ENCODE measurements at places on chromosomes 3 and 15.

DNA sequence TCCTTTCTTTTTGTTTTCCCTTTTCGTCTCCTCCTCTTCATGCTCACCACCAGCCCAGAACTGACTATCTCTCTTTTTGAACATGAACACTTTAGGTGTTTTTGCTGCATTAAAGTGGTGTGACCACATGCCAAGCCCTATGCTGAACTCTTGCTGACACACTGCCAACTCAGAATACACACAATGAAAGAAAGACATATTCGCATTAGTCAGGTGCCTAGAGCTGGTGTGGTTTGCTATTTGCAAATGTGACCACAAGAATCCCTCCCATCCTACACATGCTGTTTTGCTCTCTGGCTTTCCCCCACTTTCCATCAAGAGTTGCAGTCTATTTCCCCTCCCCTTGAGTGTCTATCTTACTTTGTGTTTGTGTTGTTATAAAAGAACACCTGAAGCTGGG is 967.8 kb upstream of the CFAP20DC start:
- no peaks in the 10 kb centered on the region for H3K27me3 ChIP-seq
- H3K4me1 ChIP-seq: no peaks in the 10 kb centered on the region
- no peak overlapping the region for H3K27ac ChIP-seq

DNA sequence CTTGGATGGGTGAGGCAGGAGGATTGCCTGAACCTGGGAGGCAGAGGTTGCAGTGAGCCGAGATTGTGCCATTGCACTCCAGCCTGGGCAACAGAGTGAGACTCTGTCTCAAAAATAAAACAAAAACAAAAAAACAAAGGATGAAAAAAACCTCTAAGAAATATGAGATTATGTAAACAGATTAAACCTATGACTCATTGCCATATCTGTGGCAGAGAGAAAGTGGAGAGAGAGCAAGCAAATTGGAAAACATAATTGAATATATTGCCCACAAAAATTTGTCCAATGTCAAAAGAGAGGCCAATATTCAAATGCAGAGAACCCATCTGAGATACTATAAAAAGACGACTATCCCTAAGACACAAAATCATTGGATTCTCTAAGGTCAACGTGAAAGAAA is 1106.0 kb downstream of the OTOL1 start:
- H3K36me3 ChIP-seq: no peaks in the 10 kb centered on the region
- no peak for DNase-seq
- no peaks in the 10 kb centered on the region for H3K27me3 ChIP-seq
- H3K4me1 ChIP-seq: peaks cover 7% of the 10 kb centered on the region
- no peak overlapping the region for H3K4me3 ChIP-seq

- H3K4me1 ChIP-seq: no peaks in the 10 kb centered on the region
- H3K36me3 ChIP-seq: no peaks in the 10 kb centered on the region
- no peak overlapping the region for H3K4me3 ChIP-seq
- H3K27ac ChIP-seq: no peak overlapping the region
- H3K27me3 ChIP-seq: no peaks in the 10 kb centered on the region
Observed at GRCh38 chr3:34783876-34784275, 855.4 kb upstream of the ARPP21 start.

DNA sequence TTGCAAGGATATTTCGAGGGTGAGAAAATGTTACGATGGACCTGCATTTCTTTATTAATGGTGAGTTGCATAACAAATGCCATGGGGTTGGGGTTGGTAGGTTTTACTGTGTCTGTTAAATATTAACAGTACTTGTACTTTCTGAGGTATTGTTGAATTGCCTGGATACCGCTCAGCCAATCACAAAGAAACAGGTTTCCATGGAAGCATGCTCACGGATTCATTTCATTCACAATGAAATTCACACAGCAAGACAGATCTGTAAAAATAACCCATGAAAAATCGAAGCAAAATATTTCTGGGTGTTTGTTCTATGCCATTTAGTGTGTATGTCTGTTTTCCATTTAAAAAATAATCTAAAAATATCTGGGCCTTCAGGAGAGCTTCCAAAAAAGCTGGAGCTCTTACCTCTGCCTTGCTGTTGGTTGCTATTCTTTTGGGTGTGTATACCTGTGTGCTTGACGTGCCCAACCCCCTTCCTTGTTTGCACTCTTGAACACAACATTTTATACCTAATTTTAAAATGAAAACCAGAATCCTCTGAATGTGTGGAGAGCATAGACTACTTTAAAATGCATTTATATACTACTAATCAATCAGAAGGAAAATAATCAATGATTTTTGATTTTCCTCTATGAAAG is 479.8 kb upstream of the TBL1XR1 start:
- H3K27me3 ChIP-seq: no peaks in the 10 kb centered on the region
- H3K36me3 ChIP-seq: no peaks in the 10 kb centered on the region
- DNase-seq: no peak
- H3K4me1 ChIP-seq: no peaks in the 10 kb centered on the region
- H3K27ac ChIP-seq: no peak overlapping the region

- no peak for DNase-seq
- no peak overlapping the region for H3K27ac ChIP-seq
- no peaks in the 10 kb centered on the region for H3K36me3 ChIP-seq
- peaks cover 26% of the 10 kb centered on the region for H3K4me1 ChIP-seq
Observed at GRCh38 chr15:57327985-57328471, 48.3 kb upstream of the CGNL1 start.

GRCh38 chr3:107987036-107987939 is 103.5 kb downstream of the CD47 start:
- H3K27me3 ChIP-seq: no peaks in the 10 kb centered on the region
- no peaks in the 10 kb centered on the region for H3K4me1 ChIP-seq
- no peak overlapping the region for H3K27ac ChIP-seq
- H3K4me3 ChIP-seq: no peak overlapping the region

- no peak for DNase-seq
- H3K4me3 ChIP-seq: no peak overlapping the region
- H3K27ac ChIP-seq: no peak overlapping the region
- H3K27me3 ChIP-seq: no peaks in the 10 kb centered on the region
- H3K4me1 ChIP-seq: no peaks in the 10 kb centered on the region
Observed at GRCh38 chr3:24945563-24945962, 450.9 kb upstream of the THRB start.

DNA sequence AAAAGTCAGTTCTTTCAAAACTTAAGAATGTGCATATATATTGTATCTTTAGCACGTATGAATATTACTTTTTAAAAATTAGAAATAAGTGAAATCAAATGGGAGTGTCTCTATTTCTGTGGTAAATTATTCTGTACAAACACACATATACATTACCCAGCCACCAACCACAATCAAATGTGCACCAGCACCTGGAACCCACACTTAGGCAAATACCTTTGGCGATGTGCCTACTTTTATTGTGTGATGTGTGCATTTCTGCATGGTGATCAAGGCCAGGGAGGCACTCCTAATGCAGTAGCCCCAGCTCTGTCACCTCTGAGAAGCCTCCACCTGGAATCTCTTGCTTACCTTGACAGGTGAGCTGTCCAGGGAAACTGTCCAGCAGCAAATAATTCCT is 76.9 kb downstream of the PIK3R4 start:
- no peak overlapping the region for H3K4me3 ChIP-seq
- H3K27me3 ChIP-seq: no peaks in the 10 kb centered on the region
- DNase-seq: no peak
- no peak overlapping the region for H3K27ac ChIP-seq
- peaks cover 10% of the 10 kb centered on the region for H3K36me3 ChIP-seq

GRCh38 chr3:52779011-52779836 is 1.8 kb downstream of the ITIH1 start:
- peaks cover 78% of the 10 kb centered on the region for H3K4me1 ChIP-seq
- no peaks in the 10 kb centered on the region for H3K27me3 ChIP-seq
- no peaks in the 10 kb centered on the region for H3K36me3 ChIP-seq

- H3K36me3 ChIP-seq: no peaks in the 10 kb centered on the region
- DNase-seq: no peak
- no peaks in the 10 kb centered on the region for H3K27me3 ChIP-seq
- H3K27ac ChIP-seq: no peak overlapping the region
- H3K4me3 ChIP-seq: no peak overlapping the region
Observed at GRCh38 chr3:187919048-187919447, 173.8 kb upstream of the BCL6 start.

- DNase-seq: no peak
- H3K4me3 ChIP-seq: no peak overlapping the region
- no peaks in the 10 kb centered on the region for H3K4me1 ChIP-seq
- no peak overlapping the region for H3K27ac ChIP-seq
- H3K27me3 ChIP-seq: no peaks in the 10 kb centered on the region
Observed at GRCh38 chr3:193391902-193392301, 13.3 kb upstream of the ATP13A5 start.

DNA sequence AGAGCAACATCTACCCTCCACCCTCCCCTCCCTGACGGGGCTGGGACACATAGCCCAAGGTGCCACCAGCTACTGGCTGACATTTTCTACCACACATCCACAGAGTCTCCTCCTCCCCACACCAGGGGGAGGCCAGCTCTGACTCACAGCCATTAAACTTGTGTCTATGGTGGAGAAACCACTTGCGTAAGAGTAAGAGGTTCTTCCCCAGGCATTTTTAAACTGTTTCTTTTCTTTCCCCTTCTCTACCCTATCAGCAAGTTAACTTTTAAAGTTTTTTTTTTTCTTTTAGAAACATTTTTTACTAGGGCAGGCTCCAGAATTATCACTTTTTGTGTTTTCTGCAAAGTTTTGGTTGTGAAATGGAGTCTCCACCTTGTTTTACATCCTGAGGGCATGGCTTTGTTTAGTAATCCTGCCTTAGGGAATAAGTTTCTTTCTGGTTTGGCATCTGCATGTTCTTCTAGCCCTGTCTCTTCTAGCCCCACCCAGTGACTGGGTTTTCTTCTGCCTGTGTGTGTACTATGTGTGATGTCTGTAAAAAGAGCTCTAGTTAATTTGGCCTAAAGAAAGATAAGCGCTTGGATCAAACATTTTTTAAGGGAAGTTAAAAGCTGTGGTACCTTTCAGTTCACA is 148.8 kb upstream of the GADL1 start:
- no peaks in the 10 kb centered on the region for H3K36me3 ChIP-seq
- DNase-seq: no peak
- no peaks in the 10 kb centered on the region for H3K27me3 ChIP-seq
- no peak overlapping the region for H3K27ac ChIP-seq
- H3K4me1 ChIP-seq: no peaks in the 10 kb centered on the region

GRCh38 chr3:67713764-67714469 is 59.5 kb upstream of the SUCLG2 start:
- no peak for DNase-seq
- H3K27me3 ChIP-seq: no peaks in the 10 kb centered on the region
- no peak overlapping the region for H3K27ac ChIP-seq
- H3K4me3 ChIP-seq: no peak overlapping the region
- peaks cover 4% of the 10 kb centered on the region for H3K4me1 ChIP-seq

GRCh38 chr3:8499181-8499611 is 2.4 kb upstream of the LMCD1 start:
- H3K36me3 ChIP-seq: no peaks in the 10 kb centered on the region
- H3K4me3 ChIP-seq: no peak overlapping the region
- H3K27me3 ChIP-seq: no peaks in the 10 kb centered on the region
- peak; percentile 92 for DNase-seq

- H3K27ac ChIP-seq: no peak overlapping the region
- DNase-seq: no peak
- no peak overlapping the region for H3K4me3 ChIP-seq
- no peaks in the 10 kb centered on the region for H3K27me3 ChIP-seq
Observed at GRCh38 chr15:85630311-85630710, 164.4 kb downstream of the KLHL25 start.

Data from HepG2 (cell line).